A549 treated with Mapracorat at 1 μM for 4 hours (cell line): ENCODE measurements at places on chromosomes 3 and 15. TPM values are rescaled to one million over a fixed set of nuclear protein-coding genes. Genes with fewer than 3 reads are reported as not detected.

The CAND2 gene
- 0.35 to 0.52 TPM (median 0.49 TPM) in 5 replicates for total RNA-seq

The STRIT1 gene
- total RNA-seq: not detected in 5 replicates

The IL17RB gene
- total RNA-seq: 0.75 to 1.2 TPM (median 0.86 TPM) in 5 replicates

The ROBO1 gene
- total RNA-seq: 9.1 to 16.3 TPM (median 15.1 TPM) in 5 replicates
